Stimulated activated CD4-positive, alpha-beta T cell treated with anti-CD3 and anti-CD28 coated beads, Interleukin-15, amount 100 ng/mL, for 1 hour (primary cell): ENCODE measurements at places on chromosomes 7 and 10.

GRCh38 chr10:124372899-124373298 is 45.8 kb downstream of the OAT start:
- no peak for DNase-seq

GRCh38 chr10:11175823-11176243 is 158.2 kb downstream of the CELF2 start:
- DNase-seq = no peak

DNA sequence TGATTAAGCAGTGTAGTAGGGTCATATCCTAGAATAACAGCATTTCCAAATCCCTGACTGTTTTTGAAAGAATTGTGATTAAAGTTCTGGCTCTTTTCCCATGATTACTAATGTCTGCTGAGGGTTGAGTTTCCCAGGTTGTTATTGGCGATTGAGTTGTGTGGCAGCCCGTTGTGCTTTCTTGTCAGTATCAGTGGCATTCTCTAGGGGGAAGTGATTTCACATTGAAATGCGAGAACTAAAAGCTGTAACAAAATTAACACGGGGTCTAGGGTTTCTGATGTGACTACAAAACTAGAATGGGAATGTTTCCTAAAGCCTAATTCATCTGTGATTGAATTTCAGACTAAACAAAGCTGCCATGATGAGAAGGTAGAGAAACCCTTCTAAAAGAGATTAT is 349.4 kb downstream of the EXOC4 start:
- DNase-seq = no peak

DNA sequence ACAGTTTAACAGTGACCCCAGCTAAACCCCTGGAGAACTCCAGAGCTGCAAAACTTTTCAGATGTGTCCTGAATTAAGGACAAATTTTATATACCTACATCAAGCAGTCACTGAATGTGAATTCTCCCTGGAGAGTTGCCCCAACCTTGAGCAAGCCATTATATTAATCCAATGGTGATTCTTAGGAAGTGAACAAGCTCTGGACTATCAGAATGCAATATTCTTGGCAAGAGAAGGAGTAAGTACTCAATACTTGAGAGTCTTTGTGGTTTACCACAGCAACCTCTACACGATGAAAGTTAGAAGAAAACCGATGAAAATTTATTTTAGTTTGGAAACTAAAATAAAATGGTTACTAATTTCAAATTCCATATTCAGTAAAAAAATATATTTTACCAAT is 19.3 kb upstream of the ZNF365 start:
- DNase-seq = no peak

DNA sequence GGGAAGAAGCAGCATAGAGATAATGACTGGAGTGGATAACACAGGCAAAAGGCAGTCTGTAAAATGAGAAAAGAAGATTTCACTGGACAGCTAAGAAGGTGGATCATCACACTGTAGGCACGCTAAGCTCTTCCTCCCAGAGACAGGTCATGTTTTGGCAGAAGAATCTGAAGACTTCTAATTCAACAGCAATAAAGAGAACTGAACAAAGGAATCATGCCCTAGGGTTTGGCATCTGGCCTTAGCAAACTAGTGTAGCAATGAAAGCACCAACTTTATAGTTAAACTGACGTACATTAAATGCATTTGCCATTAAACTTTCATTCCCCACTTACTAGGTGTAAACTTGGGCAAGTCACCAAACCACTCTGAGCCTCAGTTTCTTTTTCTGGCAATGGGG is 84.4 kb upstream of the SEM1 start:
- no peak for DNase-seq

DNA sequence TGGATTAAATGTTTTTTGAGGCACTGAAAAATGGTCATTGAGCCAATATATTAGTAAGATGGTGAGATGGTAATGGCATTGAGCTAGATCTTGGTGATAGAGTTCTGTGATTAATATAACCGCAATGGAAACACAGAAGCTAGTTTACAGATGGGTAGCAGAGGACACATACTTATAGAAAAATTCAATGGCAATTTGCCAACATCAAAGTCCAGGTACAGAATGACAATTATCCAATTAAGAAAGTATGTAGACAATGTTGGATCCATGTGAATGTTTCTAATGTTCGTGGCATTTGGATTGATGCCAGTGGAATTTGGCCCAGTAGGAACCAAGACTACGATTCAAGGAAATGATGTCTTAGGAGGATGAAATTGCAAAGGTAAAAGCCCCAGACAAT is 187.8 kb downstream of the GNAT3 start:
- no peak for DNase-seq

DNA sequence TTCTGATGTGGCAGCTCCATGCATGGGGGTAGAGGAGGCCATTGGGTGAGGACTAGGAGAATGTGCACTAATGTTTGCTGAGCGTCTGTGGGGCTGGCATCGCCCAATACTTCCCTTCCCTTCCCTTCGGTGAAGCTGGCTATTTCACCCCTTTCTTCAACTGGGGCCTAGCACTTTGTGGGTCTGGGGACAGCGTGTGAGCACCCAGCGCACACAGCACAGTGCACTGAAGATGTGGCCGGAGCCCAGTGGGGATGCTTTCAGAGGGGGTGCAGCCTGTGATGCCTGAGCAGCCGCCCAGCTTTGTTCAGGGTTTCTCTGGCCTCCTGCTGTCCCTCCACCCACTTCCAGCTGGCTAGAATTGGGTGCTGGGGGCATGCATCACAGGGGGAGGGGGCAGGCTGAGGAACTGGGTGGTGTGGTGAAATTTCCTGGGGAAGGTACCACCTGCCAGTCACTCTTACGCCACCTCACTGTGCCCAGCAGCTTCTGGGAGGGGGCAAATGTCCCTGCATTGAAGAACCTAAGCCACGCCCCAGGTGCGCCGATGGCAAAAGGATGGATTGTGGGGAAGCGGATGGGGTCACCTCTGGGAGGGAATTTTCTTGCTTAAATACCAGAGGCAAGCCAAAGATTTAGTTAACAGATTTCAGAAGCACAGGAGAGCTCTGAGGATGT is 45.5 kb downstream of the CLEC2L start:
- DNase-seq = no peak

DNA sequence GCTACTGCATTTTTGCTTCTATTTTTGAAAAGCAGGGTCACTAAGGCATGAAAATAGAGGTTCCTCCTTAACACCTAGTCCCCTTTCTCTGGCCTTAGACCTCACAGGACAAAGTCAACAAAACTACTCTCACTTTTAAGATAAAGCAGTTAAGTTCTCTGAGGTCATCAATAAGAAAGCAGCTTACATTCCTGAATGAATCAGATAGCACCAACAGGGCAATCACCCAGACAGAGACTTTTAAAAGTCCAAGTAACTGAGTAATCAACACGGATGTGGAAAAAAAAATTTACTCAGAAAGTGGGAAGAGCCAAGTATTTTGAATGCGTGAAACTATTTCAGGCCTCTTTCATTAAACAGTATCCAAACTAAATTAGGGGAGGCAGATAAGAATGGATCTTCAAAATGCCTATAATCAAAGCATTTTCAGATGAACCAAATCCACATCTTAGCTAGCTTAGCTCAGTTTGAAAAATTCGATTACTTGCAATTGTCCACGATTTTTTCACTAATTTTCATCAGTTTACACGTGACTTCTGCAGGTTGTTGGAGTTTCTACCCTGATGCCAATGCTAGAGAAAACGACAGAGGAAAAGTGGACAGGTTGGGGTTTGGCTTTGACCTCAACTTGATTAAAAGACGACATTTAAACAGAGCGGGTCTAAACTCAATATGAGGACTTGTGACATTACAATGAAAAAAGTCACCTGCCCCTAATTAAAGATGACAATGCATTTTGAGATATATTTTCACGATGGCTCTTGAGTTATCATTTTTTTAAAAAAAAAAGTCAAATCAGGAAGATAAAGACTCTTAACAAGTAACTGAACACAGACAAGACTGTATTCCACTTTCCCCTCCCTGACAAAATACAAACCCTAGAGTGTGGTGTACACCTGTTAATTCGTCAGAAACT is 1.6 kb downstream of the BEND7 start:
- no peak for DNase-seq

GRCh38 chr7:132377015-132377414 is 199.3 kb downstream of the PLXNA4 start:
- DNase-seq = no peak

GRCh38 chr10:6348096-6348874 is 145.6 kb downstream of the PFKFB3 start:
- DNase-seq = peak; percentile 60

- DNase-seq = no peak
Measured at GRCh38 chr10:59648711-59649201, 60.9 kb downstream of the SLC16A9 start.

- DNase-seq = no peak
Measured at GRCh38 chr7:157208571-157209413, 70.1 kb downstream of the UBE3C start.

- no peak for DNase-seq
Measured at GRCh38 chr7:116788572-116789197, 73.7 kb upstream of the CAPZA2 start.
